ENCODE measurements at places on chromosomes 16 and 17. TPM values are rescaled to one million over a fixed set of nuclear protein-coding genes. Genes with fewer than 3 reads are reported as not detected.

Gene OTOP2
- not detected for total RNA-seq

Gene SDR42E2
- not detected for total RNA-seq

Gene STX1B
- total RNA-seq, result 0.94 TPM

Gene OR3A3
- total RNA-seq, result not detected

Gene KRT9
- not detected for total RNA-seq

Gene FBXW10B
- 0.12 TPM for total RNA-seq

Gene CACNA1G
- total RNA-seq, result 4.2 TPM

Gene MYCBPAP
- total RNA-seq, result not detected

Gene SCNN1B
- not detected for total RNA-seq

Gene KRT25
- not detected for total RNA-seq

Gene RSPRY1
- total RNA-seq, result 49.9 TPM

Gene NKD1
- 0.02 TPM for total RNA-seq

Gene PDIA2
- total RNA-seq, result 0.18 TPM

Gene MYH11
- total RNA-seq, result 0.03 TPM

Gene PRSS33
- not detected for total RNA-seq

DNA sequence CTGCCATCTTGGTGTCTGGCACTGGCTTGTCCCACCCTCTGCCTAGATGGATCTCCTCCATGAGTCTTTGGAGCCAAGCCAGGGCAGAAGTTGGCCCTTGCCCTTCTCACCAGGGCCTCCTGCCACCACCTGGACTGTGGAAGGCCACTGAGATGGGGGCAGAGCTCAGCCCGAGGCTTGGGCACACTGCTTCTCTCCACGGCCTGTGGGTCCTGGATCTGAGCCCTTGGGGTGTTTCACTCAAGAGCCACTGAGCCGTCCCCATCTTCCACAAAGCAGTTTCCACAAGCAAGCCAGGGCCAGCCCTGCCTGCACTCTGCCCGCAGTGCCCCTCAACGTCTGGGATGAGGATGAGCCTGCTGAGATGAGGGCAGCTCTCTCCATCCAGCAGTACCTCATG, 16.7 kb upstream of the CD300A start:
- H3K4me1 ChIP-seq, result peaks cover 8% of the 10 kb centered on the region
- H3K36me3 ChIP-seq, result no peaks in the 10 kb centered on the region
- H3K27ac ChIP-seq, result no peak overlapping the region
- DNase-seq, result no peak

GRCh38 chr17:18850679-18851078, 7.3 kb upstream of the PRPSAP2 start:
- no peak for DNase-seq
- no peaks in the 10 kb centered on the region for H3K36me3 ChIP-seq
- H3K4me3 ChIP-seq, result no peak overlapping the region
- H3K27ac ChIP-seq, result no peak overlapping the region

GRCh38 chr17:31491376-31492131, 100.1 kb downstream of the RAB11FIP4 start:
- no peak overlapping the region for H3K27ac ChIP-seq
- peak; percentile 72 for DNase-seq
- no peaks in the 10 kb centered on the region for H3K27me3 ChIP-seq
- no peak overlapping the region for H3K4me3 ChIP-seq
- H3K36me3 ChIP-seq, result no peaks in the 10 kb centered on the region
- H3K4me1 ChIP-seq, result no peaks in the 10 kb centered on the region

- no peaks in the 10 kb centered on the region for H3K27me3 ChIP-seq
- H3K27ac ChIP-seq, result no peak overlapping the region
- H3K36me3 ChIP-seq, result no peaks in the 10 kb centered on the region
These were observed 27.0 kb upstream of the NTN1 start for GRCh38 chr17:8994319-8994718.

DNA sequence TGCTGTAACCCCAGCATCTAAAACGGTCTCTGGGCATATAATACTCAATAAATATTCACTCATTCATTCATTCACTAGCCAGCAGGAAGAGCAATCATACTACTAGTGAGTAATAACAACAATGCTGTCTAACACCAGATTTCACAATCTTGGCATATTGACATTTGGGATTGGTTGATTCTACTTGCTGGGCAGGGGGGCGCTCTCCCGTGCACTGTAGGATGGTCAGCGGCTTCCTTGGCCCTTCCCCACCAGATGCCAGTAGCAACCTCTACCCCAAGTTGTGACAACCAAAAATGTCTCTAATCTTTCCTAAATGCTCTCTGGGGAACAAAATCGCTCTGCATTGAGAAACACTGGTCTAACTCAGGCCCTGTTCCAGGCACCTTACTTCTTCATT, 20.7 kb downstream of the WFDC1 start:
- DNase-seq, result no peak
- no peak overlapping the region for H3K4me3 ChIP-seq
- H3K27me3 ChIP-seq, result no peaks in the 10 kb centered on the region
- H3K27ac ChIP-seq, result no peak overlapping the region

DNA sequence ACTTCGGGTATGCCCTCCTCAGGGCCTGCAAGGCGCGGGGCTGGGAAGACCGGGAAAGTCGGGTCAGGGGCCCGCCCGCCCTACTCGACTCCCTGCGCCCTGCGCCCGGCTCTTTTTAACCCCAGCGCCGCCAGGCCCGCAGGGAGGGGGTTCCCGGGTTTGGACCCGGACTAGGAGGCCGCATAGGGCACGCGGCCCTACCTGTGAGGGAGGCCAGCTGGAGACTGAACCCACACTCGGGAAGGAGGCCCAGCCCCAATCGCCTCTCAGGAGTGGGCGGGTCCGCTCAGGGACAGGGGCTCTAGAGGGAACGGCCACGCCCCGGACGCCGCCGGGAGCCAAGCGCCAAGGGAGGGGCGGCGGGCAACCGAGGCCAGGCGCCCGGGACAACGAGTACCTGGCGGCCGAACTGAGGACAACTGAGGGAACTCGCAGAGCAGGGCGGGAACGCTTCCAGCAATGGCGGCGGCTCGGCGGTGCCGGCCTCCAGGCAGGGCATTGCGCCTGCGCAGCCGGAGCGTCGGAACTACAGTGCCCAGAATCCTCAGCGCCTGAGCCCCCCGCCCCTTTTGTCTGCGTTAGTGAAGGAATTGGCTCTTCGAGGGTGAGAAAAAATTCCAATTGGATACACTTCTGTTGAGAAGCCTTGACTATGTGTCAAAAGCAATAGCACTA, at the start of gene ZNF624:
Gene ZNF624 (minus strand): TSS at position 484 of the 675 bp plus-strand sequence.
- H3K36me3 ChIP-seq, result peaks cover 2% of the 10 kb centered on the region
- H3K4me3 ChIP-seq, result peak within 1 kb of the TSS; percentile 76
- no peaks in the 10 kb centered on the region for H3K27me3 ChIP-seq
- peak; percentile 100 for DNase-seq

- no peaks in the 10 kb centered on the region for H3K4me1 ChIP-seq
- no peak within 1 kb of the TSS for H3K27ac ChIP-seq
- no peak for DNase-seq
- H3K27me3 ChIP-seq, result peaks cover 29% of the 10 kb centered on the region
These were observed at the start of gene SLC47A1 for GRCh38 chr17:19533718-19534561. SLC47A1 (plus strand) TSS chr17:19533854; CDS start chr17:19533940, 86 bp downstream.

DNA sequence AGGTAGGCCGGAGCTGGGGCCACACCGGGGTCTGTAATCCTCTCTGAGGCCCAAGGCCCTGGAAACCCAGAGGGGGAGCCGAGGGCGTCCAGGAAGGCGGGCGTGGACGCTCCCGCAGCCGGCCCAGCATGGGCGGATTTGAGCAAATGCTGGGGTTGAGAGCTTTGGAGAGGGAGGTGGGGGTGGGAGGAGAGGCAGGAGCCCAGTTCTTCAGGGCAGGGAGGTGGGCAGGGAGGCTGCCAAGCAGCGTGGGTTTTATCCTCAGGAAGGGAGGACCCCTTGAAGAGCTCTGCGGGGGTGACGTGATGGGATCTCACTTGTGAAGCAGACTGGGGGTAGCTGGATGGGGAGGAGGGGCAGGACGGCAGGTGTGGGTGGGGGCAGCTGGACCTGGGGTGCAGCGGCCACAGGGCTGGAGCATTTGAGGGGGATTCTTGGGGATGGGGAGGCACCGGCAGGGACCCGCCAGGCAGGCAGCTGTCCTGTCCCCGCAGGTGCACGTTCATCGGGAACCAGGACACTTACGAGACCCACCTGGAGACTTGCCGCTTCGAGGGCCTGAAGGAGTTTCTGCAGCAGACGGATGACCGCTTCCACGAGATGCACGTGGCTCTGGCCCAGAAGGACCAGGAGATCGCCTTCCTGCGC, 17.2 kb downstream of the TRAF7 start:
- no peaks in the 10 kb centered on the region for H3K27me3 ChIP-seq
- peaks cover 4% of the 10 kb centered on the region for H3K4me1 ChIP-seq
- H3K4me3 ChIP-seq, result no peak overlapping the region
- peaks cover 25% of the 10 kb centered on the region for H3K36me3 ChIP-seq
- no peak overlapping the region for H3K27ac ChIP-seq
- no peak for DNase-seq

- DNase-seq, result no peak
- H3K36me3 ChIP-seq, result no peaks in the 10 kb centered on the region
These were observed 6.3 kb upstream of the APOH start for GRCh38 chr17:66235377-66235994.

GRCh38 chr17:48542698-48543106, 2.2 kb downstream of the HOXB2 start:
- peaks cover 19% of the 10 kb centered on the region for H3K4me1 ChIP-seq
- no peaks in the 10 kb centered on the region for H3K27me3 ChIP-seq
- peak overlapping the region; percentile 90 for H3K27ac ChIP-seq
- H3K36me3 ChIP-seq, result no peaks in the 10 kb centered on the region

DNA sequence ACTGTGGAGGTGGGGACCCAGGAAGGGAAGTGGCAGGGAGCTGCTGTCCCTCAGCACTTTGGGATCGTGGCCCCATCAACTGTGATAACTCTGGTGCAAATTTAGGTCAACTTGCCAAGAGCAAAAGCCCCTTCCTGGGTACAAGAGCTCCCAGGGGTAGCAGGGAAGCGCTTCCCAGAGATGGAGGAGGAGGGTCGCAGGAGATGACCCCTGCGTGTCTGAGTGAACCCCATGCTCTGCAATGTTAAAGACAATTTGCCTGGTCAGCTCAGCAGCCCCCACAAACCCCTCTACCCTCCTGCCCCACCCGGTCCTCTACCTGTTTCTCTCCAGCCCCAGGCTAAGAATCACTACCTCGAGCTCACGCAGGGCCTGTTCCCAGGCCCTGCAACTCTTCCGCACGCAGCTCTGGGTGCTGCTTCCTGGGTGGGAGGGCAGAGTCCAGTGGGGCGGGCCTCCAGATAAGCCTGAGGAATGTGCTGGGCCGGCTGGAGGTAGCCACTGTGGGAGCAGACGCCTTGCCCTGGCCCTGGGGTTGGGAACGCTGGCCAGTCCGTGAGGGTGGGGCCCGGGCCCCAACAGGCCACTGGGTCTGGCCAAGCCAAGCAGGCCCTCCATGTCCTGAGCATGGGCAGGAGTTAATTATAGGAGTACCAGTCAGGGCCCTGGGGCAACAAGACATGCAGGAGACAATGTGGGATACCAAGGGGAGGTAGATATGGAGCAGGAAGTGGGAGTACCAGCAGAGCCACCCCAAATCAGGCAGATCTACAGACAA, 6.1 kb downstream of the DOK4 start:
- no peak overlapping the region for H3K27ac ChIP-seq
- 0 out of 2 replicates have a peak, but pooled peaks cover 4% of the 10 kb centered on the region for H3K27me3 ChIP-seq
- peak overlapping the region; percentile 52 for H3K4me3 ChIP-seq

- H3K4me1 ChIP-seq, result no peaks in the 10 kb centered on the region
- DNase-seq, result peak; percentile 32
- H3K4me3 ChIP-seq, result no peak overlapping the region
- H3K36me3 ChIP-seq, result no peaks in the 10 kb centered on the region
- no peaks in the 10 kb centered on the region for H3K27me3 ChIP-seq
These were observed 24.8 kb downstream of the MAP1LC3B start for GRCh38 chr16:87416826-87417527.

GRCh38 chr17:81723651-81724209, 11.6 kb downstream of the SLC25A10 start:
- peaks cover 17% of the 10 kb centered on the region for H3K4me1 ChIP-seq
- H3K36me3 ChIP-seq, result no peaks in the 10 kb centered on the region
- no peak overlapping the region for H3K27ac ChIP-seq
- DNase-seq, result no peak

GRCh38 chr16:87815567-87815966, 49.8 kb upstream of the KLHDC4 start:
- no peak overlapping the region for H3K4me3 ChIP-seq
- DNase-seq, result peak; percentile 70
- H3K27ac ChIP-seq, result peak overlapping the region; percentile 46
- peaks cover 16% of the 10 kb centered on the region for H3K4me1 ChIP-seq

- peak; percentile 69 for DNase-seq
- H3K4me3 ChIP-seq, result no peak overlapping the region
- no peak overlapping the region for H3K27ac ChIP-seq
- no peaks in the 10 kb centered on the region for H3K36me3 ChIP-seq
- peaks cover 27% of the 10 kb centered on the region for H3K4me1 ChIP-seq
- no peaks in the 10 kb centered on the region for H3K27me3 ChIP-seq
These were observed 163.2 kb downstream of the TOX3 start for GRCh38 chr16:52383640-52384292.

GRCh38 chr16:56478281-56479049, 27.1 kb downstream of the OGFOD1 start:
- H3K4me1 ChIP-seq, result no peaks in the 10 kb centered on the region
- no peak overlapping the region for H3K4me3 ChIP-seq
- no peak overlapping the region for H3K27ac ChIP-seq
- peaks cover 57% of the 10 kb centered on the region for H3K36me3 ChIP-seq

GRCh38 chr16:76976101-76976500, 214.9 kb upstream of the MON1B start:
- no peaks in the 10 kb centered on the region for H3K27me3 ChIP-seq
- H3K4me3 ChIP-seq, result no peak overlapping the region
- no peak overlapping the region for H3K27ac ChIP-seq
- DNase-seq, result no peak

DNA sequence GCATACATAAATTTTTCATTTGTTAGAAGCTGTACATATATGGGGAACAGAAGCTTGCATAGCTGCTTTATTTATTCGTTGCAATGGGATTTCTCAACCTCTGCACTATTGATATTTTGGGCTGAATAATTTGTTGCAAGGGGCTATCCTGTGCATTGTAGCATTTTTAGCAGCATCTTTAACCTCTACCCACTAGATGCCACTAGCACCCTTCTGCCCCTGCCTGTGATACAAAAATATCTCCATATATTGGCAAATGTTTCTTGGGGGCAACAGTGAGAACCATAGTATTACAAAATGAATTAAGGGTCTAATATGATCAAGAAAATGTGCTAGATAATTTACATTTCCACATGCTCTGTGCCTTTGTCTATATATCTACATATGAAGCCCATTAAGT, 1401.0 kb downstream of the CDH11 start:
- no peak overlapping the region for H3K27ac ChIP-seq
- H3K36me3 ChIP-seq, result no peaks in the 10 kb centered on the region
- no peaks in the 10 kb centered on the region for H3K27me3 ChIP-seq
- no peak overlapping the region for H3K4me3 ChIP-seq
- DNase-seq, result no peak

GRCh38 chr16:86077243-86077940, 178.4 kb downstream of the IRF8 start:
- H3K27ac ChIP-seq, result no peak overlapping the region
- no peaks in the 10 kb centered on the region for H3K36me3 ChIP-seq
- H3K4me1 ChIP-seq, result peaks cover 25% of the 10 kb centered on the region

DNA sequence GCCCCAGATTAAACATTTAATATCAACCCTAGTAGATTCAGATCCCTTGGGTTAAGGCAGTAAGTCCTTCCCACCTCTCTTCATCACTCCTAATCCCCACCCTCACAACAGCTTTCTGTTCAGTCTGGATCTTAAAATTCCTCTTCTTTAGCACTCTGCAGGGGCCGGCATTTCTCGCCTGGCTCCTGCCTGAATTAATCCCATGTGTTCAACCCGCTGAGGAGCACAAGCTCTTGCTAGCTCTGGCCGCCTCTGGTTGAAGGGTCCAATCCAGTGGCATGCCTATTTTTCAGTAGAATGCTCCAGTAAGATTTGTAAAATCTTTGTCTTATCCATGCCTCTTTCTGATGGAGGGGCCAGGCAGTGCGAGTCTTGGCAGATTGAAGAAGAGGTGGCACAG, 59.2 kb downstream of the CYB5B start:
- H3K4me3 ChIP-seq, result no peak overlapping the region
- no peaks in the 10 kb centered on the region for H3K27me3 ChIP-seq
- H3K27ac ChIP-seq, result no peak overlapping the region
- no peaks in the 10 kb centered on the region for H3K36me3 ChIP-seq
- 0 out of 2 replicates have a peak, but pooled peaks cover 4% of the 10 kb centered on the region for H3K4me1 ChIP-seq
